Stimulated activated CD8-positive, alpha-beta memory T cell treated with anti-CD3 and anti-CD28 coated beads, Interleukin-4, amount 100 ng/mL, for 1 hour (primary cell): ENCODE measurements at places on chromosomes 7 and 10.

- no peak for DNase-seq
Measured at GRCh38 chr7:32761451-32762205, 129.9 kb downstream of the KBTBD2 start.

- DNase-seq = no peak
Measured at GRCh38 chr10:32790483-32790882, 167.5 kb downstream of the ITGB1 start.

DNA sequence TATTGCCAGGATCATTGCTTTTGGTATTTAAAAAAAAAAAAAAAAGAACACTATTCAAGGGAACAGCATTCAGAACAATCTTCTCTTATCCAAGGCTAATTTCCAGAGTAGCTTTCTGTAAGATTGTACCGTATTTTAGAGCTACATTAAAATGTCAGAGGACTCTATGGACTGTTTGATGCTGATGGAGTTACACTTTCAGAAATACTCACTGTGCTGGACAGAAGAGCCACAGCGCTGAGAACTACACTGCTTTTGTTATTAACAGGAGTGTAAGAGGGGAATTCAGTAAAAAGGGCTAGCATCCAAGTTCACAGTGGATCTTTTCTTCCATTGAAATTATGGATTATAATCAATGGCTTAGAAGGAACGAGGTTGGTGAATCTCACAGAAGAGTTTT, 247.7 kb downstream of the AHR start:
- no peak for DNase-seq

DNA sequence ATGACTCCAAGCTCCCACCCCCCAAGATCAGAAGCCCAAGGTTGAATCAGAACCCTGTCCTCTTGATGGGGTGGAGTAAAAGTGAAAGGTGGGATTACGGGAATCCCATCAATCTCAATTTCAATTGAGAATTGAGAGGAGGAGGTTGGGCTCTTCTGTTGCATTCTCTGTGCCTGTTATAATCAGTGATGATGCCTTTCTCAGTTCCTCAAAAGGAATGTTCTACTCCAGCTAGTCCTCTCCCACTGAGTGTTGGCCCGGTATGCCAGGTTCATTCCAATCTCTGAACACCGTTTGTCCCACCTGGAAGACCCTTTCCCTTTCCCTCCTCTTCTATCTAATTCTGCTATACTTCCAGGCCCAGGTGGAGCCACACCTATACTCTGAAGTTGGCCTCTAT, 17.2 kb upstream of the XPNPEP1 start:
- DNase-seq = no peak

- DNase-seq = no peak
Measured at GRCh38 chr10:124918191-124918830, 23.6 kb upstream of the ZRANB1 start.

DNA sequence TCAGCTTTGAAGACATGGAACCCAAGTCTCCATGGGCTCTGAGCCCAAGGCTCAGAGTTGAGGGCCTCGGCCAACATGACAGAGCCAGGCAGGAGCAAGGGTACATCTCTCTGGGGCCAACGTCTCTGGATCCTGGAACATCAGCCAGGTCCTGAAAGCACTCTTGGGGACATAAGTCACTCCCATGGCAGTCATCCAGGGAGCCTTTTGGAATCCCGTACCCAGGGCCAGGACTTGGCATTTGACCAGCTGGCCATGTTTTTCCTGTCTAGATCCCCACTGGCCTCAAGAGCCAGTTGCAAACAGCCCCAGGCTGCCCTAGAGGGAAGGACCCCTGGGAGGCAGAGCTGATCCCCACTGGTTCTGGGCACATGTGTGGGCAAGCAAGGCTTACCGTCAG, 4.3 kb upstream of the CXCL12 start:
- no peak for DNase-seq

DNA sequence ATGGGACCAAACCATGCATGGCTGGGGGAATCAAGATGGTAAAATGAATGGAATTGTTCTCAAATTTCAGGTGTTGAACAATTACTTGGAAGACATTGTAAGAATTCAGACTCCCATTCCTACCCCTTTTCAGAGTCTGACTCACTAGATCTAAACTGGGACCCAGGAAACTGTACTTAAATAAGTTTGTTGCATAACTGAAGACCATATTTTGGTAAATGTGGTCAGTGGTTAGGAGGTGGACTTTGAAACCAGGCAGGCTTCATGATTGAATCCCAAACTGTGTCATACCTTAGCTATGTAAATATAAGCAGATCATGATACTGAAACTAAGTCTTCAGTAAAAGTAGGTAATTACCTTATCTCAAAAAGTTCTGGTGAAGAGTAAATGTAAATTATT, 41.7 kb downstream of the ZWINT start:
- no peak for DNase-seq

DNA sequence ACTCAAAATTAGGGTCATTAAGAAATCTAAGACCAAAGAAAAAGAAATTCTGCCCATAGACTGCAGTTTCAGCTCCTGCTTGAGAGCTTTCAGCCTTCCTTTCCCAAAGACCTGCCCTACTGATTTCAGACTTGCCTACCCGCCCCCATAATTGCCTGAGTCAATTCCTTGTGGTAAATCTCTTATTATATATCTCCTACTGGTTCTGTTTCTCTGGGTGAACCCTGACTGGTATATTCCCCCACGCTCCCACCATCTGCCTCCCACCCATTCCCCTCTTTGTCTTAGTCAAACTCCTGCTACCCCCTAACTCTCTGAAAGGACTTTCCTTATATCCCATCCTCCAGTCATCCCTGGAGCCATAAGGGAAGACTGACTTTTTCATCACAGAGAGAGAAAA, 64.7 kb upstream of the MET start:
- DNase-seq = no peak

DNA sequence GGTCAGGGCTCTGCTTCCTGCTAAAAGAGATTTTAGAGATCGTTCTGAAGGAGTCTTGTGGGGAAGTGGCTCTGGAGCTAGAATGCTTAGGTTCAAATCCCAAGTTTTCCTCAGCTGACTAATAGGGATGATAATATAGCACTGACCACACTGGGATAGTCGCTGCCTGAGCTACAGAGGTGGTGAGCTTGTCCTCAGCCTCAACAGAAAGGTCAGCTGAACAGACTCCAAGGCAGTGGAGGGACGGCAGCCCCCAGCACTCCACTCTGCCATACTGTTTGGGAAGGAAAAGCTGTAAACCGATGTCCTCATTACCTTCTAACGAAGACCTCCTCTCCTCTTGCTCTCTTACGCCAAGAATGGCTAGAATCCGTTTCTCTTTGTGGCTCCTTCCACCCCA, 36.2 kb downstream of the KAT6B start:
- DNase-seq = no peak

- DNase-seq = no peak
Measured at GRCh38 chr10:71437537-71438092, 40.9 kb downstream of the CDH23 start.

DNA sequence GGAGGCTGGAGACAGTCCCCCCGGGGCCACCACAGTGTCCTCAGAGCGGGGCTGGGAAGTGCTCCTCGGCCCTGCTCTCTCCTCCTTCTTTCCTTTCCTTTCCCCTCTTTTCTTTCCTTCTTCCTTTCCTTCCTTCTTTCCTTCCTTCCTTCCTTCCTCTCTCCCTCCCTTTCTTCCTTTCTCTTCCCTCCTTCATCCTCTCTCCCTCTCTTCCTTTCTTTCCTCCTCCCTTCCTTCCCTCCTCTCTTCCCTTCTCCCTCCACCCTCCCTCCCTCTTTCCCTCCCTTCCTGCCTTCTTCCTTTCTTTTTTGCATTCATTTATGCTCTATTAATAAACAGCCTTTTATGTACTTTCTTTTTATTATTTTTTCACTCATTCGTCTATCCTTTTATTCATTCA, 127.1 kb upstream of the TCERG1L start:
- DNase-seq = no peak

DNA sequence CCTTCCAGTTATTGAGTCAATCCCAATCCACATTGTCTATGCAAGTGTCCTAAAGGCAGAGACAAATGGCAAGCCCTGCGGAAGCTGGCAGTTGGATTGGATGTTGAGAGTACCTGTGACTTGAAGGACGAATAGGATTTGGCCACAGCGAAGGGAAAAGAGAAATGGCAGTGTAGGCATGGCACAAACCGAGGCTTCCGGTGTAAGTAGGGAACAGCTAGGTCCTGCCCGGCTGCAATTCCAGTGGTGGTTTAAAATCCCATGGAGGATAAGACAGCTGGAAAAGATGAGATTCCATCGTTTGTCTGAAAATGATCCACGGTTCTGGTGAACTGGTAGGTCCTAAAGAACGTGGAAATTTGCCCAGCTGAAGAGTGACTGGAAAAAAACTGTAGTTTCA, 296.2 kb downstream of the TCERG1L start:
- no peak for DNase-seq

GRCh38 chr7:54186336-54186735, 355.8 kb upstream of the VSTM2A start:
- no peak for DNase-seq

DNA sequence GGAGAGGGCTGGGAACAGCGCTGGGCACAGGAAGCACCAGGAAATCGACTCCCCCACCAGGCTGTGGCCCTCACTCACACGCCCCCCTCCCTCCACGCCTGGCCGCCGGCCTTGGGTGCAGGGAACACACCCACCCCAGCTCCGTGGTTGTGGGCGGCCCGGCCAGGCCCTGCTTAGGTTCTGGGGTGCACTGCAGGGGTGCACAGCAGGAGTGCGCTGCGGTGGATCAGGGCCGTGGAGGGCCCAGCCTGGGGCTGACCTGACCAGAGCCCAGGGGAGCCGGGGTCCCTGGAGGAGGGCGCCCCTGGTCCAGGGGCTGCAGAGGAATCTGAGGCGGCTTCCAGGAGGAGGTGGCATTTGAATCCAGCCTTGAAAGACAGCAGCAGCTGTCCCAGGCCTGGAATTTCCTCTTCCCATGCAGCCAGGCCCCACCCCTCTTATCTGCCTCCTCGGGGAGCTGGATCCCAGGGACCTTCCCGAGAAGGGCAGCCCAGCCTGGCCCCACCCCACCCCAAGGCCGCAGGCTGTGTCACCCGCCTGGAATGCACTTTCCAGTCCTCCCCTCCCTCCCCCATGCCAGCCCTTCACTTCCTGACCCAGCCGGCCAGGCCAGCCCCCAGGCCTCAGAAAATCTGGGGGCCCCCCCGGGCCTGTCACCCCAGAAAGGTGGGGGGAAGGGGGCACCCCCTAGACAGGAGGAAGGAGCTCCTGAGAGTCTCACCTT, 18.4 kb upstream of the PDGFA start:
- no peak for DNase-seq

GRCh38 chr10:123665491-123666286, 466 bp upstream of the GPR26 start:
- no peak for DNase-seq

DNA sequence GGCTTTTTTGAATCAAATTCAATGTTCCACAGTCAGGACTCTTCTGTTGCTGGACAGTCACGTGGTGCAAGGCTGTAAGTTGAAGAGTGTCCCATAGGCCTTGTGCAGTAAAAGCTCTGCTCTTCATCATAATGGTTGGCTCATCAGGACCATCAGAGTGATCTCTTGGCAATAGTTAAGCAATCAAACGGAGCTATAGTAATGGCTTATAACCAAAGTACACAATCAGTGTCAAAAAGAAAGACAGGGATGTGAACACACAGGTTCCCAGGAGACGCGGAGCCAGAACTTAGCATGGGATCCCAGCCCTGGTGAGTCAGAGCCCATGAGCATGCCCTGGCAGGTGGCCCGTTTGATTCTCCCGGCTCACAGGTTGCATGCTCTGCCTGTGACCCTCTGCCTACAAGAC, 10.8 kb upstream of the GPNMB start:
- no peak for DNase-seq

GRCh38 chr7:16202303-16202702, 219.0 kb downstream of the CRPPA start:
- no peak for DNase-seq

DNA sequence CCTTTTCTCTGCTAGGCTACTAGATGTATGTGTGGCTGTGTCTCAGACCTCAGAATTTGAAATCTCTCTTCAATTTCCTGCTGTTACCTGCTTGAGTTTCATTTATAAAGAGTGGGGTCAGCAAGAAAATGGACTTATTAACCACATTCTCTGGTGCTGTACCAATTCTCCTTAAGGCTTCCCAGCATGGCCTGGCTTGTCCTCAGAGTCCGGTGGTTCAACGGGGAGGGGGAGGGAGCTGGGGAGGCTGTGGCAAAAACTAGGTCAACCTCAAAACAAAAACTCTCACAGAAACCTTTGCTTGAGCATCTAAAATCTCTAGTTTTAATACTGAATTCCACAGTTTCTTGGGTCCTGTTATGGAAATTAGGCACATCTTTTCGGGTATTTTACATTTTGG, 389.1 kb upstream of the COBL start:
- DNase-seq = no peak

GRCh38 chr10:92849234-92849525, 860 bp downstream of the EXOC6 start:
- no peak for DNase-seq

DNA sequence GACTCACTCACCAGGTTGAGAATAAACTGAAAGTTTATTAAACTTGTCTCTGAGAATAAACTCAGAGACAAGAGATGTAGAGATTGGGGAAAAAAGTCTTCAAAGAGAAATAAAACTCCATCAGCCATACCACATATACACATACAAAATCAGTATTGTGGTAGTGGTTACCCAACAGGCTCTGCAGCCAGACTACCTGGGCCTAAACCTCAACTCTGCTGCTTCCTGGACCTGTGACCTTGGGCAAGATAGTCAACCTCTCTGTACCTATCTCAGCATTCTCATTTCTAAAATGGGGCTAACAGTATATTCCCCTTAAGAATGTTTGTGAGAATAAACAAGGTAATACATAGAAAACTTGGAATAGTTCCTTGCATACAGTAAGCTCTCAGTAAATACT, 15.3 kb downstream of the TPK1 start:
- DNase-seq = no peak

GRCh38 chr10:70093335-70093944, 39.2 kb downstream of the AIFM2 start:
- DNase-seq = no peak

- DNase-seq = no peak
Measured at GRCh38 chr7:128734890-128735289, 4.3 kb upstream of the CALU start.

- no peak for DNase-seq
Measured at GRCh38 chr7:75050501-75050900, 23.1 kb downstream of the RCC1L start.
